ENCODE measurements at places on chromosomes 6 and 20. TPM values are rescaled to one million over a fixed set of nuclear protein-coding genes. Genes with fewer than 3 reads are reported as not detected.

The POU5F1 gene
- 0.29 TPM for total RNA-seq

DNA sequence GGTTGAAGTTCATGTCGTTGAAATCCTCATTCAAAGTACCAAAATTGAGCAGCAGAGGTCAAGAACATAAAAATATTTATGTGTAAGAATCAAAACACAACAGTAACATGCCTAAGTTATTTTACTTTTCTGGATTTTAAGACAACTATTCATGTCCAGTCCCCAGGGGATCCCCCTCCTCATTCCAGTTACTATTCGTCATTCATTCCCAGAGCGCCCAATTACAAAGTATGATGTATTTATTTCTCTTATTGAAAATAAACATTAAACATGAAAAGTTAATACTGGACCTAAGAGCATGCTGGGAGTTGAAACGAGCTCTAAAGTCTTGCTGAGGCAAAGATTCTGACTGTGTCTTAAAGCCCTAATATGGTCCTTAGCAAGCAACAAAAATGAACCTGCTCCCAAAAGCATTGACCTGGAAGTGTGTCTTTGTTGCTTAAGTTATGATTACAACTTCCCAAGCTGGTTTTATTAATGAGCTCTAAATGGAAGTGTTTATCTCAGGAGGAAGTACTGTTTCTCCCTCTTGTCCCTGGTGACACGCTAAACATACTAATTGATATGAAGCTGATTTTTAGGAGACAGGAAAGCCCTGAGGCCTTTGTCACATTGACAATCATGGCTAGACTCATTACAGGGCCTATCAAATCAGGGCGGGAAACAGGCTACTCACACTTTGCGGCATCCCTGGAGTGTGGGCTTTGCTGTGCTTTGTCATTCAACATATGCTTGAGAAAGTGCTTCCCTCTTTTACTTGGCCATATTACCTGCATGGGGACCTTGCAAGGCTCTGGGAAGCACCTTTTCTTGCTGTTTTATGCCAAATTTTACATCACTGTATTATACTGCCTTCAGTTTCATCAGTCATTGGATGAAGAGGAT, 192.2 kb upstream of the DTNBP1 start:
- DNase-seq, result no peak

The RNF144B gene
- total RNA-seq, result 5.8 TPM

GRCh38 chr6:146543940-146544615, 445 bp downstream of the RAB32 start:
- DNase-seq, result peak; percentile 76

- DNase-seq, result peak; percentile 85
Observed at GRCh38 chr20:33925867-33926266, 67.8 kb upstream of the RALY start.

- DNase-seq, result no peak
Observed at GRCh38 chr20:10972219-10972860, 298.5 kb upstream of the JAG1 start.

- no peak for DNase-seq
Observed at GRCh38 chr6:25453288-25453687, 174.1 kb downstream of the CARMIL1 start.

DNA sequence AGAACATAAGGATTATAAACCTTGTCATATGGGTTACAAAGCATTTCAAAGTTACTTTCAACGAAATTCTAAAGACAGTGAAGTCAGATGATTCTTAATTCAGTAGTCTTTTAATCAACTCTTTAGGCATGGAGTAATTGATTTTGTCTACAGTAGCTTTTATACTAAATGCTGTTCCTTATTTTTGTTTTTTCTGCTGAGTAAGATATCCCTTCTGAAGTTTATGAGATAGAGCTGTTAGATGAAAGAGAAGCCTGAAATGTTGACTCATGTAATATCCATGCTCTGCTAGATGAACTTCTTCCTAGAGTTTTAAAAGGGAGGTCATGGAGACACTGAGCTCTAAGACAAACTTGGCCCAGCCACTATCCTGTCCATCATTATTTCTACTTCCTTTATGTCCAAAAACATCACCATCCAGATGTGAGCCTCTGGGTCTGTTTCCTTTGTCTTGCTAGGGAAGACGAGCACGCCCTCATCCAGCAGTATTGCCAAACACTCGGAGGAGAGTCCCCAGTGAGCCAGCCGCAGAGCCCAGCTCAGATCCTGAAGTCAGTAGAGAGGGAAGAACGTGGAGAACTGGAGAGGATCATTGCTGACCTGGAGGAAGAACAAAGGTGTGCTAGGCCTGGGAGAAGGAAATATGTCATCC, 550.3 kb downstream of the UTRN start:
- DNase-seq, result no peak

DNA sequence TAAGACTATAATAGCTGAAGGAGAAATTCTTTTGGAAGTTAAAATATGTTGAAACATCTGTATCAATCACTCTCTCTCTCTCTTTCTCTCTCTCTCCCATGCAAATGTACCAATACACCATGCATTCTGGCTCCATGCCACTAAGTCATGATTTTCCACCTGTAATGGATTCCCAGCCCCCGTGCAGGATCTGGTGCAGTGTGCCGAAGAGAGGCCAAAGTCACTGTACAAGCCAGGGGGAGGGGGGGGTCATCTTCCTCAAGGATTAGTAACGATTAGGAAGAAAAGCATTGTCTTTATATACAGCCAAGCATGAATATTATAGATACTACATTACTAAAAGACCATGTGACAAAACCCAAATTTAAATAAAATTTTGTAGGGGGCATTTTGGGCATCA, 725.1 kb downstream of the KIF16B start:
- no peak for DNase-seq

- no peak for DNase-seq
Observed at GRCh38 chr6:86192123-86192522, 549.4 kb upstream of the SYNCRIP start.

DNA sequence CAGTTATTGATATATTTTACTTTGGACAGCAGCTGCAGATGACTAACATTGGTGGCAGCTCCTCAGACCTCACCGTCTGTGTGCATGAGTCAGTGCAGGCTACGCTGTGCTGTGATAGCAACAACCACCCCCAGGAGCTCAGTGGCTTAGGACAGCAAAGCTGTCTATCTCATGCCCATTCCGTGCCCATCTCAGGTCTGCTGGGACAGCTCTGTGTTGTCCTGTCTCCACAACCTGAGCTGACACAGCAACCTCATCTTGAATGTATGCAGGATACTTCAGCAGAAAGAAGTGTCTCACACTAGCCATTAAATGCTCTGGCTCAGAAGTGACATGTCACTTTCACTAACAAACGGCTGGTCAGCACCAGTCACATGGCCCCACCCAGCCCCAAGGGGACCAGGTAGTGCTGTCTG, 47.7 kb downstream of the BANF2 start:
- peak; percentile 96 for DNase-seq

The SUMO4 gene
- total RNA-seq, result 3.6 TPM

- DNase-seq, result peak; percentile 81
Observed at GRCh38 chr6:133774356-133774755, 114.6 kb upstream of the TCF21 start.

The KLC4 gene
- total RNA-seq, result 17.7 TPM

The COX4I2 gene
- not detected for total RNA-seq

DNA sequence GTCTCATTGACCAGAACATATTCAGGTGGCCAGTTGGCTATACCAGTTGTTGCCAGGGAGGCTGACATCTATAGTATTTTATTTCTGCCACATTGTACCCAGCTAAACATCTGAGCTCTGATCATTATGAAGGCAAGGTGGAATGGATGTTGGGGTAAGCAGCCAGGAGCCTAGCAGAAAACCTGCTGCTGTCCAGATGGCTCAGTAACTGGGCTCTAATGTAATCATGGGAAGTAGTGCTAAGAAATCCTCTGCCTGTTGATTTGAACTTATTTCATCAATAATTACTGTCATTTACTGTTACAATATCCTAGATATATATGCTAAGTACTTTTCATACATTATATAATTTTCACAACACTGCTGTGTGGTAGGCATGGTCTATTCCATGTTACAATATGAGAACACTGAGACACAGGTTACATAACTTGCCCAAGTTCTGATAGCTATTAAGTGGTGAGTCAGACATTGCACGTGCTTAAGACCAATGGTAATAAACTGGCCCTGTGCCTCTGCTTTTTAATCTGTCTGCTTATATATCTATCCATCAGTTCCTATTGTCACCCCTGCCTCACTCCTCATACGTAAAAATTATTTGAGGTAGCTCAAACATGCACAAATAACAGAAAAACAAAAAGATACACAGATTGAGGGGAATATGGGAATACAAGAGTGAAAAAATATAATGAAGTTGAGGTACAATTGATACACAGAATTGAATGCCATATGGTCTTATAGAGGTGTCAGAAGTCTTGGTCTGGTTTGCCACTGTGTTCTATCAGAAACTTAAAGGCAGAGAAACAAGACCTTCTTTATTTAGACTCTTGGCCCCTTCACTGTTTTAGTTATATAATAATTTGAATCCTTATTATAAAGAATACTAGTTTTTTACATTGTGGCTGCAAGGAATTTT, 25.2 kb downstream of the TBPL1 start:
- DNase-seq, result no peak

DNA sequence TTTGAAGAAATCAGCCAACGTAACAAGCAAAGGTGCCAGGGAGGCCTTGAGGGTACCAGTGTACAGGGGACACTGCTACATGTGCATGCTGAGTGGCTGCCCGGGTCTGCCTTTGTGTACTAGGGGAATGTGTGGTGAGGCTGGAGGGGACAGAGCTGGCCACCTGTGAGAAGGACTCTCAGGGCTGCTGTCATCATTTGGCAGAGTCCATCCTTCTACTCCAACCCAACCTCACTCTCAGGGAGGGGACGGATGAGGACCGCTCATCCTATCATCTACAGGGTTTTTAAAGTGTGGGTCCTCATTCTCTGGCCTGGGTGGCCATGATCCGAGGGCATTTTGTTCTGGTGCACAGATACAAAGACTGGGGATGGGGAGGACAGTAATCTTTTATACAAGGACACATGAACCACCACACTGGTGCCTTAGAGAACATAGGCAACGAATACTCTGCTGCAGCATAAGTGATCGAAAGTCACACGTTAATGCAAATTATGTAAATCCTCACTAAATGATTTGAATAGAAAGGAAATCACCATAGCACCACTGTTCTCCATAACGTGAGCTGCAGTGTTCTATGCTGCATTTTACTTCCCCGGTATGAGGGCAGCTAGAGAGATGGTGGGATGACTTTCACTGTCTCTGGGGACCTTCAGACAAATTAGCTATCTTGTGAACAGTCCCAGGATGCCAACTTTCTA, 181.4 kb downstream of the GMPR start:
- no peak for DNase-seq

- no peak for DNase-seq
Observed at GRCh38 chr6:2378046-2378657, 132.7 kb upstream of the GMDS start.

- peak; percentile 82 for DNase-seq
Observed at GRCh38 chr6:116385459-116385802, 14.7 kb downstream of the DSE start.

GRCh38 chr6:108635505-108636226, 74.9 kb downstream of the FOXO3 start:
- DNase-seq, result no peak

DNA sequence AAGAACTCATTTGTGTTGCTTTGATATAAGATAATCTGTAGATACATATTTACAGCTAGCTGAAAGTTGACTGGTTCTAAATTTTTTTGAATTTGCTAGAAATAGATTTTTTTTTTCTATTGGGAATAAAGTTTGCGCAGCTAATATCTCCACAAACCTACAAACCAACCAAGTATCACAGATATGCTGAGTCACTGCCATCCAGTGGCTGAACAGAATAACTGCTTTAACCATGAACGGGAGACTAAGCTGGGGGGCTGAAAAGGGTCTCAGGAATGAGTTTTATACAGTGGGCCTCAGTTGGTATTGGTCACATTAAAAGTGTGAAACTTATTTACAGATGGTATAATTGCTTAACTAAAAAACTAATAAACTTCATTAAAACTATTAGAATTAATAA, 326.7 kb upstream of the CNR1 start:
- no peak for DNase-seq

DNA sequence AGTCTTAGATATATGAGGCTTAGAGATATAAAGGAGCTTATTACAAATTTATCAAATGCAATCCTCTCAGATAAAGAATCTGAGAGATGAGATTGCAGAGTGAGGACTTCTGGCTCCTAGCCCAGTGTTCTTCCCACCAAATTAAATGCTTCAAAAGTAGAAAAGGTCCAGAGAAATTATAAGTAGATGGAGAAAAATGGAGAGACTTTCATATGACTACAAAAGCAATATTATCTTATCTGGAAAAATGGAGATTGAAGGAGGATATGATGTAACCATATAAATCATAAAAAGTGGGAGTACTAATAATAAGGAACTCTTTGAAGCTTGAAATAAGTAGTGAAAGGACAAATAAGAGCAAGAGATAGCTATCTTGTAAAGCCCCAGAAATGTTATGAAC, 2.8 kb downstream of the KCTD20 start:
- DNase-seq, result no peak

The ADGRB3 gene
- total RNA-seq, result not detected

GRCh38 chr20:44070139-44070900, 116.7 kb downstream of the JPH2 start:
- DNase-seq, result peak; percentile 74
